ENCODE measurements at places on chromosomes 4 and X. TPM values are rescaled to one million over a fixed set of nuclear protein-coding genes. Genes with fewer than 3 reads are reported as not detected.
A peak's percentile ranks its signal among the peaks of the same experiment; 100 is the strongest.

The SPANXD gene
- polyA plus RNA-seq: not detected

- H3K4me3 ChIP-seq: no peak overlapping the region
- H3K36me3 ChIP-seq: no peaks in the 10 kb centered on the region
- DNase-seq: peak; percentile 43
- peaks cover 9% of the 10 kb centered on the region for H3K27me3 ChIP-seq
Measured at GRCh38 chr4:99447079-99447478, 11.9 kb upstream of the ADH7 start.

DNA sequence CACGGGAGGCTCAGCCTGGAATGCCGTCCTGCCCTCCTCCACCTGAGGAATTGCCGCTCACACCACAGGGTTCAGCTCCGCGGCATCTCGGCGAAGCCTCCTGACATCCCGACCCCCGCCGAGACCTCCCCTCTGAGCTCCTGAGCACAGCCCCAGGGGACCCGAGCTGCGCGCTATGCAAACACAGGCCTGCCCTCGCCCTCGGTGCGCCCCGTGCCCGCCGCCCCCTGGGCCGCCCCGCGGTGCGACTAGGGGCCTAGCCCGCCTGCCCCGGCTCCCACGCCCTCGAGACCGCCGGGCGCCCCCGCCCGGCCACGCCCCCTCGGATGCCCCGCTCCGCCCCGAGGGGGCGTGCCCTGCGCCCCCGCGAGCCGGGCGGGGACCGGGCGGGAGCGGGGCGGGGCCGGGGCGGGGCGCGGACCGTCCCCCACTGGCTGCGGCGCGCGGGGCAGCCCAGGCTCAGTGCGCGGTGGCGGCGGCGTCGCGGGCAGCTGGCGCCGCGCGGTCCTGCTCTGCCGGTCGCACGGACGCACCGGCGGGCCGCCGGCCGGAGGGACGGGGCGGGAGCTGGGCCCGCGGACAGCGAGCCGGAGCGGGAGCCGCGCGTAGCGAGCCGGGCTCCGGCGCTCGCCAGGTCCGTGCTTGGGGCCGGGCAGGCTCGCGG is at the start of gene FGFR3:
Gene FGFR3, plus strand, starts transcription at position 462 of the 664 bp plus-strand sequence. CDS start 642 bp downstream, outside the sequence.
- peaks cover 2% of the 10 kb centered on the region for H3K4me1 ChIP-seq
- no peak within 1 kb of the TSS for H3K27ac ChIP-seq
- peak within 1 kb of the TSS; percentile 65 for H3K4me3 ChIP-seq
- peaks cover 54% of the 10 kb centered on the region for H3K27me3 ChIP-seq
- no peaks in the 10 kb centered on the region for H3K36me3 ChIP-seq
- DNase-seq: no peak

GRCh38 chrX:103549916-103550315 is 30.6 kb upstream of the RAB40A start:
- H3K4me1 ChIP-seq: no peaks in the 10 kb centered on the region
- DNase-seq: no peak
- H3K27ac ChIP-seq: no peak overlapping the region

DNA sequence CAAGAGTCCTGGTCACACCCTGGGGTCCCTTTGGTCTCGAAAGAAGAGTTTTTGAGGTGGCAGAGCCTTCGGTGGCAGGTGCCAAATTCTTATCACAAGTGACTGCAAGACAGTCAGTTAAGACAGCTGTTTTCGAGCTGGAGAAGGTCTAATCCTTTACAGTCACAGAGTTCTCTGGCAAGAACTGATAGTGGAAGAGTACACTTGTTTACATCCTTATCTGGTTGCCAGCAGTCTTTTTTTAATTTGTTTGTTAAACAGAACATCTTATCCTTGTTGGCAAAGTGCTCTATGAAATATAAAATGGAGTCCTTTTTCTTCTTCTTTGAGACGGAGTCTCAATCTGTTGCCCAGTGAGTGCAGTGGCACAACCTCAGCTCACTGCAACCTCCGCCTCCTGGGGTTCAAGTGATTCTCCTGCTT is 50.4 kb upstream of the ELOVL6 start:
- H3K36me3 ChIP-seq: no peaks in the 10 kb centered on the region
- peaks cover 2% of the 10 kb centered on the region for H3K4me1 ChIP-seq
- no peak overlapping the region for H3K4me3 ChIP-seq
- no peak overlapping the region for H3K27ac ChIP-seq

DNA sequence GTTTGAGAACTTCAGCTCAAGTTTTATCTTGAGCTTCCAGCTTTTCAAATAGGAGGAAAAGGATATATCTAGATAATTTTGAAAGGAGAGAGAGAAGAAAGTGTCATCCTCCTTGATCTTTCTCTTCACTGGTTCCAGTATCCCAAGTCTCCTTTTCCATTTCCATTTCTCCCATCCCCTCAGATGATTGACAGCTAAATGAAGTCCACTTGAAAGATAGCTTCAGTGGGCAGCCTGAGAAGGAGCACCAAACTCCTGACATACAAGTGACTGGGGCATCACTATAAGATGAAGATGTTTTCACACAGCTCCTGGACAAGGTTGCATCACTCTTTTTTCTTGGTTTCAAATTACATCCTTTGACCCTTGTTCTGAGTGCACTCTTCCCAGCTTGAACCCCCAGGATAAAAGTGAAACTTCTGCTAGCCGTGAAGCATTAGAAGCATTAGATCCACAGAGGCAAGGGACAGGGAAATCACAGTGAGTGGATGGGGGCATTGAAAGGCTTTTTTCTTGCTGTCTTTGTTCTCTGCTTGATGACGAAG is 17.5 kb upstream of the MAGEA10 start:
- no peak for DNase-seq
- H3K27ac ChIP-seq: no peak overlapping the region
- no peak overlapping the region for H3K4me3 ChIP-seq
- H3K27me3 ChIP-seq: no peaks in the 10 kb centered on the region
- no peaks in the 10 kb centered on the region for H3K36me3 ChIP-seq
- H3K4me1 ChIP-seq: no peaks in the 10 kb centered on the region

The ARFIP1 gene
- 12.7 TPM for polyA plus RNA-seq

The USP26 gene
- not detected for polyA plus RNA-seq

GRCh38 chrX:39894683-39895082 is 203.1 kb downstream of the BCOR start:
- H3K27ac ChIP-seq: no peak overlapping the region
- H3K36me3 ChIP-seq: no peaks in the 10 kb centered on the region
- no peak overlapping the region for H3K4me3 ChIP-seq
- peaks cover 10% of the 10 kb centered on the region for H3K4me1 ChIP-seq

- no peak overlapping the region for H3K4me3 ChIP-seq
- no peaks in the 10 kb centered on the region for H3K4me1 ChIP-seq
- H3K36me3 ChIP-seq: peaks cover 13% of the 10 kb centered on the region
- H3K27me3 ChIP-seq: no peaks in the 10 kb centered on the region
Measured at GRCh38 chrX:72201836-72202536, 20.4 kb downstream of the PIN4 start.

GRCh38 chr4:99506781-99507180 is 4.0 kb upstream of the C4orf17 start:
- no peaks in the 10 kb centered on the region for H3K36me3 ChIP-seq
- no peak overlapping the region for H3K4me3 ChIP-seq
- H3K27me3 ChIP-seq: no peaks in the 10 kb centered on the region
- DNase-seq: no peak

The ETDA gene
- polyA plus RNA-seq: not detected

GRCh38 chr4:100314057-100314456 is 123.8 kb upstream of the DDIT4L start:
- no peaks in the 10 kb centered on the region for H3K27me3 ChIP-seq
- DNase-seq: no peak
- H3K4me1 ChIP-seq: no peaks in the 10 kb centered on the region
- no peaks in the 10 kb centered on the region for H3K36me3 ChIP-seq

All from IMR-90 (cell line).